Thyroid gland (tissue), 4 donors: ENCODE measurements at places on chromosomes 2 and 18. TPM values are rescaled to one million over a fixed set of nuclear protein-coding genes. Genes with fewer than 3 reads are reported as not detected.

GRCh38 chr2:132009874-132010521 lies 151.8 kb downstream of the ANKRD30BL start:
- no peak for DNase-seq

GRCh38 chr2:88709181-88709631 lies 17.7 kb downstream of the RPIA start:
- DNase-seq, result no peak

- DNase-seq, result no peak
Measured at GRCh38 chr2:228417526-228417925, 236.0 kb upstream of the SPHKAP start.

DNA sequence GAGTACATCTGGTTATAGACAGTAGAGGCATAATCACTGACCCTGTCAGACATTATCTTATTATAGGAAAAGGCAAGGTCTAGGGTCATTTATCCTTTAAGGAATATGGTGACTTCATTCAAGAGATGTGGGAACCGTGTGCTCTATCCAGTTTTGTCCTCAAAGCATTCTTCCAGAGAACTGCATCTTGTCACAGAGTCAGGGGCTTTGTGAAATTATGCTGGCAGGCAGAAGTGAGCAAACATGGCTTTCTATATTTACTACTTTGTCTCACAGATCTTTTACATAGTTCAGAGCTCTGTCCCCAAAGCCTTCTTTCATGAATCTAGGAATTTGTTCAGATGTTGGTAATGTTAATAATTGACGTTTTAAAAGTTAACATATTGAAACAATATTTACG lies 177.4 kb downstream of the ASXL3 start:
- DNase-seq, result no peak

GRCh38 chr2:37919631-37920032 lies 5.5 kb upstream of the RMDN2 start:
- no peak for DNase-seq

- no peak for DNase-seq
Measured at GRCh38 chr2:39546937-39547336, 109.9 kb upstream of the MAP4K3 start.

- DNase-seq, result no peak
Measured at GRCh38 chr2:189521699-189522434, 58.7 kb downstream of the SLC40A1 start.

DNA sequence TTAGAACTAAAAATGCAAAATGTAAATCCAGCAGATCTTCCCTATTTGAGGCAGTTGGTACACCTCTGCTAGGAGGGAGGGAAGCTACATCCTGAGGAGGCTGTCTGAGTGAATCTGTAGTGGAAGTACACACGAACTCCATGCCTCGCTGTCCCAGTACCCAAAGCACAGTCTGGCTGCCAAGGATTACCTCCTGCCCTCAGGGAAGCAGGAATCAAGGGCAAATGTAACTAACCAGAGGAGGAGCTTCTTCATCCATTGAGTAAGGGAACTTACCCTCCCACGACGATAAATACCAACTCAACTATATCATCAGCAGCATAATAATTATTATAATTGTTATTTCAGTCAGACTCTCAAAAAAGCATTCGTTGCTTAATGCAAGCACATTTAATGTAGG lies 2.1 kb downstream of the DHRS9 start:
- no peak for DNase-seq

DNA sequence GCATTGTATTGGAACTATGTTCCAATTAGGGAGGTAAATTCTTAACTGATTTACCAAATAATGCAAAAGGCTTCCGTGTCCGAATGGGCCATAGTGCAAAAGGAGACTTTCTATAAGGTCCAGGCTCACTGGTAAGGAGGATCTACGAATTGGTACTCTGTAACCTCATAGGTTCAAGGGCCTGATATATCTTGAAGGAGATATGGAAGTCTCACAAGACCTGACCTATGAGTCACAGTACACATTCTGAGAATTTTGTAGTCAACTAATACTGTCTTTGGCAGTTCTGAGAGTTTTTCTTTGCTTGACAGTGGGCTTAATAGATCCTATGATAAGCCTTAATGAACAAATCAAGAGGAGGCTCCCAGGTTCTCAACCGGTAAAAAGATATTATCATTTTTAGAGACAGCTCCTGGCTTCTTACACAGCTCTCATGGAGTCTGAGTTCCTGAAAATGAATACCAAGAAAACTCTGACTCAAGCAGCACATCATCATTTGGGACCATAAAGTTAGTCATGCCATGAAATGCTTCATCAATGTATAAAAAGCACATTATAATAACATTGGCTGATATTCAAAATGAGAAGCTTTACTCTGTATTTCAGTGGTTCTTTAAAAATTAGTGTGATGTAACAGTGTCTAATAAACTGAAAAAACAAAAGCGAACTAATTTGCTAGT lies 1275.2 kb upstream of the CRIM1 start:
- no peak for DNase-seq

- DNase-seq, result no peak
Measured at GRCh38 chr2:23564615-23564960, 179.6 kb downstream of the KLHL29 start.

DNA sequence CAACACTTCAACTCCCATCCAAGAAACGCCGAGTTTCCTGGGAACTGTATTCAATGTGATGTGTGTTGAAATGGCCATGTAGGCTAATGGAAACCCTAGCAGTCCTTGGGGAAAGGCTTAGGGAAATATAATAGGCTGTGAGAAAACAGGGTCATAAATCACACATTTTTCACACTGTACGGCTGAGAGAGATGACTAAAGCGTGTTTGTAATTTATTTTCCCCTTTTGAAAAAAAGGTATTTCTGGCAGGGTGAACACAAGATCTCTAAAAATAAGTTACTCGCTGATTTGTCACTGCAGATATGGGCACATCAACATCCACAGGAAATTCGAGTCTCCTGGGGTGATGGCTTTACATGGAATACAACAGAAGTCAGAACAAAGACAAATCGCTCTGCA lies 109.6 kb upstream of the ST6GAL2 start:
- no peak for DNase-seq

DNA sequence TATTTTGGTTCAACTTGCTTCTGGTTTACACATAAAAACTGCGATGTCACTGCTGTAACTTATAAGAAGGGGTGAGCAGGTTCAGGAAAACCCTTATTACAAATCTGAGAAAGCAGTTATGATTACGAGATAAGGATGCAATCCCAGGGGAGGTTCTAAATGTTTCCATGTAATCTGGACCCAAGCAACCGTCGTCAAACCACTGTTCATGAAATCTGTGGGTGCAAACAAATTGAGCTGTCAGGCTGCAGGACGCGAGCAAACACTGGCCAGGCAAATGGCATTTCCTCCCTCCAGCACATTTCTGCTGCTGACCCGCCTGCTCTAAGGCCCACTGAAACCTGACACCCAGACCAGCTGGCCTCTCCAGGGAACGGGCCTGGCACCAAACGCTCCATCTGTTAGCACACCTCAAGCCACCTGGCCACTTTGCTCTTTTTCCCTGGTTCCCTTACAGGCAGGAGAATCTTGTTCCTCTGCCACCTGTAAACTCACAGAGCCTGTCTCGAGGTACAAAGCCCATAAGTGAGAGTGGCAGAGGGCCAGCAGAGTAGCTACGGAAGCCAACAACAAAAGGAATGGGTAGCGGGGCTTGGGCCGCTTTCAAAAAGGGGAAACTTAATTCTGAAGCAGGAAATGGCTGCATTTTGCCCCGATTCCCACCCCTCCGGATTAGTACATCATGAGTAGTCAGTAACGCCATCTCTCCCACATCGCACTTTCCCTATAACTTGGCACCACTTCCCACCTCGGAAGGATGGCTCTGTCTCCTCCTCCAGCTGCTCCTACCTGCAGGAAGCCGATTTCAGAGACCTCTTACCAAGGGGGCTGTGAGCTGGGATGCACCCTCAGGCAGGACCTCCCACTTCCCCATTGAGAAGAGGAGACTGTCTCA lies 26.5 kb downstream of the CRACDL start:
- DNase-seq, result peak; percentile 97

DNA sequence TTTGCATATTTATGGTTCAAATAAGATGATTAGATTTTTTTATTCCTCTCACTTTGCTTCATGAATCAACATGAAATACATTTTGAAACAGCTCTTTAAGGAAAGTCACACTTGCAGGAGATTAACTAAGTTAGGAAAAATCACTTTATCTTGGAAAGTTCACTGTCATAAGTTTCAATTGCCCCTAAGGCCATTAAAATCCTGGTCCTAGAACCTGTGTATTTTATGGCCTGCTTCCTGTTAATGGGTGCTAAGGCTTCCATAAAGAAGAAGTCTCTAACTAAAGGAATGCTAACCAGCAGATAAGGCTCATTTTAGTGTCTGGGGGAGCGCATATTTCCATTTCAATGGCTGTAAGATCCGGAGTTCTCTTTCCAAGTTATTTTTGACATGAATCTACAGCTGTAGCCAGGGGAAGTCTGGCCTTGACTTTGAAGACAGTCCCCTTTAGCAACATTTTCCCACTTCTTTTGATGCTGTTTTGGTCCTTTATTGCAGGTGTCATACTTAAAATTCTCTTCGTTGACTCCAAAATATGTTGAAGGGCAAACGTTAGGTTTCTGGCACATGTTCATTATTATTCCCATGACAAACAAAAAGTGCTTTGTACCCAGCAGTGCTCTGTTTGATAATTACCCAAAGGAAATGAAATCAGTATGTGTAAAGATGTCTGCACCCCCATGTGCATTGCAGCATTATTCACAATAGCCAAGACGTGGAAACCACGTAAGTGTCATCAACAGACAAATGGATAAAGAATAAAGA lies 34.4 kb upstream of the SH3BP4 start:
- no peak for DNase-seq

GRCh38 chr18:51133580-51134160 lies 63.8 kb downstream of the MEX3C start:
- DNase-seq, result peak; percentile 59

DNA sequence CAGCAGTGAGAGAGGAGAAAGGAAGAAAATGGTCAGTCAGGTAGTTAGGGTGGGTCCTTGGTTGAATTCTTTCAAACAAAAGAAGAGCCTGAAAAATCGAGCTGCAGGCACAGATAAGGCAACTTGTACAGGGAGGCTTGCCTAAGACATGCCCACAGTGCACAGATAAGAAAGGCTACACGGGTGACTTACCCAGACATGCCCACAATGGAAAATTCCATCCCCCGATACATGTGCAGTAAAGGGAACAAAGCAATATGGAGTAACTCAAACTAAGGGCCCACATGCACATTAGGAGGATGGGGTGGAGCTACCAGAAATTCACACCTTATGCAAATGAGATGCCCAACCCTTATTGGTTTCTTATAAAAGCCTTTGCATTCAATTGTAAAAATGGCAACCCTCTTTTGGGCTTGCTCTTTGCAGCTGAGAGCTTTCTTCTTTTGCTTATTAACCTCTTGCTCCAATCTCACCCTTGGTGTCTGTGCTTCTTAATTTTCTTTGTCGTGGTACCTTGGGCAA lies 110.3 kb upstream of the RMP24 start:
- no peak for DNase-seq

DNA sequence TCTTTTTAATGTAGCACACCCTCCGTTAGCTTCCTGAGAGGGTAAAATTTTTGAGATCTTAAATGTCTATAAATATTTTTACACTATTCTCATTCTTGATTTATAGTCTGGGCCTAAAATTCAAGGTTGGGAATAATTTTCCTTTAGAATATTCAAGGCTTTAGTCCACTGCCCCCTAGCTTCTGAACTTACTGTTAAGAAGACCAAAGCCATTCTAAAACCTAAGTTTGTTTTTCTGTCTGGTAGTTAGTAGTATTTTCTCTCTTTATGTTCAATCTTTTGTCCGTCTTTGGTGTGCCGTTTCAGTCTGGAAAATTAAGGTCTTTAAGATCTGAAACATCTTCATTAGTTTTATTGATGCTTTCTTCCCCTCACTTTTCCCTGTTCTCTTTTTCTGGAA lies 14.5 kb downstream of the OSBPL6 start:
- DNase-seq, result no peak

- no peak for DNase-seq
Measured at GRCh38 chr18:78902795-78903435, 76.7 kb upstream of the SALL3 start.

SMAD2 gene
- 139 TPM for total RNA-seq

HMSD gene
- 0.34 TPM for total RNA-seq

ALPG gene
- total RNA-seq, result not detected

MAPRE3 gene
- 12.9 TPM for total RNA-seq
